Stimulated activated CD4-positive, alpha-beta T cell treated with anti-CD3 and anti-CD28 coated beads, Interleukin-1b, Interleukin-23, amount 100 ng/mL, for 4 hours (primary cell): ENCODE measurements at places on chromosomes 16 and 17.

DNA sequence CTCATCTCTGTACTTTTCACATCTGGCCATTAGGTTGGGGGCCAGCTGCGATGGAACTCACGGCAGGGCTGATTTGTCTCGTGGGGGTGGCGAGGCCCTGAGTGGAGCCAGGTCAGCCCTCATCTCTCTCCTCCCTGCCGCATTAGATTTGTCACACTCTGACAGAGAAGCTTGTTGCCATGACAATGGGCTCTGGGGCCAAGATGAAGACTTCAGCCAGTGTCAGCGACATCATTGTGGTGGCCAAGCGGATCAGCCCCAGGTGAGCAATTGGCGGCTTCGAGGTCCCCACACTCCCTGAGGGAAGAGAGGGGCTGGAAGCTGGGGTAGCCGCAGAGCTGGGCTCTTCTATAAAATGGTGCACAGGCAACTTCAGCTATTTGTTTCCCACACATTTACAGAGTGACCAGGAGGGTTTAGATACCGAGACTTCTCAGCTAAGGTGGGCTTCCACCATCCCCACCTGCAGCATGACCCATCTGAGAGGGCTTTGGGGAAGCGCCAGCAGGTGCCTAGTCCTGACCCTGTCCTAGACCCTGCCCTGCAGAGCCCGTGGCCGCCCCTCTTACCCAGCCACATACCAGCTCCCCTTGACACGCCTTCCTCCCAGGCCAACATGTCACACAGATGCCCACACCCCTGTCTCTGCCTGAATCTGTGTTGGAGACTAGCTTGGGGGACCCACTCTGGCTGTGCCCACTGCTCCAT, 8.4 kb downstream of the TMEM98 start:
- no peak for DNase-seq

DNA sequence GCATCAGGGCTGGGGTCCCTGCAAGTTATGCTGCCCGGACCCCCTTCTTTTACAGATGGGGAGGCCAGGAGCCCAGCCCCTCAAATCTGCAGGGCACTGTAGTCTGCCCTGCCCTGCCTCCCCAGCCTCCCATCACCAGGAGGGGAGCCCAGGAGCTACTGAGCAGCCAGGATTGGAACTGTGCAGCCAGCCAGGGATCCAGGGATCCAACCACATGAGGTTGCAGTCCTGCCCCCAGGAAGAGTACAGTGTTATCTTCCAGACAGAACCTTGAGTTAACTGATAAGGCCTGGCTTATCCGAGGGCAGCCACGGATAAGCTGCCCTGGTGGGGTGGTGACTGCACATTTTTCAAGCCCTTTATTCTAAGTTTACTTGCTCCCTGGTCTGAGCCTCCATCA, 11.4 kb upstream of the NDRG4 start:
- DNase-seq = no peak

GRCh38 chr16:51057969-51058337, 93.1 kb downstream of the SALL1 start:
- DNase-seq = no peak

DNA sequence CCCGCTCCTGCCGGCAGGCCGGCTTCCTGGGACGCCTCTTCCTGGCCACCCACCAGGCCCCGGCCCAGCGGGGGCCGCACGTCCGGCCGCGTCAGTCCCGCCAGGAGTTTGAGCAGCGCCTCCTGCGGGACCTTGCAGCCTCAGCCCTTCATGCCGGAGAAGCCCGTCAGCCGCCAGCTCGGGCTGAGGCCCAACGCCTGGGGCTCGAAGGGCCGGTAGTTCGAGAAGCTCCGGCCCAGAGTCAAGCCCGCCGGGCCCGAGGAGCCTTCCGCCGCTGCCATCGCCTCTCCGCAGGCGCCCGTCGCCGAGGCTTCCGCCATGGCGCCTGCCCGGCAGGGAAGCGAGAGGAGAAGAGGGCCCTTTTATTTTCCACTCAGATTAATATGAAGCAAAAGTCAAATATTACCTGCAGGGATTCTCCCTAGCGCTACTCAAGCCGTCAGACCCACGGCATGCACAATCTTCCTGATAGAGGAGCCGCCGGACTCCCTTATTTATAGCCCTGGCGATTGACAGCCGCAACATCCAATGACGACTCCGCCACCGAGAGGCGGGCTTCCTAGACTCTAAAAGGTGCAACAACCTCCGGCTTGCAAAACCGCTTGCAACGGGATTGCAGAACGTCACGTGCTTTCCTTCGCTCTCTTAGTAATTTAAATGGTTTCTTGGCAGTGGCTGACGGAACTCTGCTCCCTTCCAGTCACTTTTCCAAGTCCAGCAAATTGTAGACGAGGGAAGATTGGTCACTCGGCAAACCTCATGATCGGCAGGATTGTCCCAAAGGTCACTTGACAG, at the start of gene SEPHS2:
TSS of gene SEPHS2 (minus strand) at position 467 of the 795 bp plus-strand sequence. CDS start at position 320, 147 bp downstream.
- DNase-seq = peak; percentile 91

DNA sequence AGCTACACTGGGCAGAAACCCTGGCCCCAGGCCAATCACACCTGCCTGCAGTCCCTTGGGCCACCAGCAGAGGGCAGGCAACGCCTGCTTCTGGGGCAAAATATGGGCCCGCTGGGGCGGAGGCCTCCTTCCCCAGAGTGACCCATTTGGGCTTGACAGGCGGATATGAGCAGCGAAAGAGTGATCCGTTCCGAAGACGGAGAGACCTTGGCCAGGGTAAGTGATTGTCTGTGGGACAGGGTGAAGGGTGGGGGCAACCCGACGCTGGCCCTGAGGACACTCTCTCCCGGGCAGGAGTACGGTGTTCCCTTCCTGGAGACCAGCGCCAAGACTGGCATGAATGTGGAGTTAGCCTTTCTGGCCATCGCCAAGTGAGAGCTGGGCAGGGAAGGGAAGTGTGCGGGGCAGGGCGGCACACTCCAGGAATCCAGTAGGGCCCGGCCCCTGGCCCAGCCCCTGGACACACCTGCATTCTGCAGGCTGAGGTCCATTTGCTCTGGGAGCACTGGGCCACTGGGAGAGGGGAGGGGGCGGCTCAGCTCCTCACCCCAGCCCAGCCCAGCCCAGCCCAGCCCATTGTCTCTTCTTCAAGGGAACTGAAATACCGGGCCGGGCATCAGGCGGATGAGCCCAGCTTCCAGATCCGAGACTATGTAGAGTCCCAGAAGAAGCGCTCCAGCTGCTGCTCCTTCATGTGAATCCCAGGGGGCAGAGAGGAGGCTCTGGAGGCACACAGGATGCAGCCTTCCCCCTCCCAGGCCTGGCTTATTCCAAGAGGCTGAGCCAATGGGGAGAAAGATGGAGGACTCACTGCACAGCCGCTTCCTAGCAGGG, 3.5 kb upstream of the NHERF1 start:
- DNase-seq = peak; percentile 77

DNA sequence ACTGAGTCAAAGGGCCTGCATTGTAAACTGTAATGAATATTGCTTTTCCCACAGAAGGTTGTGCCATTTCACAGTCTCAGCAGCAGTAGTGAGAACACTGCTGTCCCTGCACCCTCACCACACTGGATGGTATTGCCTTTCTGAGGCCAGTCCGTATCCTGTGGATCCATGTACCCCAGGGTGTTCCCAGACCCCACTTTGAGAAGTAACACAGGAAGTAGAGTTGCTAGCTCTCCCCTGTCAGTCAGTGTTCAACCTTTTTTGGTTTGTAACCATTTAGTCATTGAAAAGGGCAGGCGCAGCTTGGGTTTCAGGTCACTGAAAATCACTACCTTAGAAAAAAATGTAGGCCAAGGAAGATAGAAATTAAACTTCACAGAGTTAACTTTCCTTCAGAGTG, 37.9 kb downstream of the SLFN12L start:
- DNase-seq = no peak

- DNase-seq = no peak
Measured at GRCh38 chr17:64448665-64449512, at the start of gene MILR1. Gene MILR1 (plus strand): TSS chr17:64449115. CDS start chr17:64449169, 54 bp downstream.

DNA sequence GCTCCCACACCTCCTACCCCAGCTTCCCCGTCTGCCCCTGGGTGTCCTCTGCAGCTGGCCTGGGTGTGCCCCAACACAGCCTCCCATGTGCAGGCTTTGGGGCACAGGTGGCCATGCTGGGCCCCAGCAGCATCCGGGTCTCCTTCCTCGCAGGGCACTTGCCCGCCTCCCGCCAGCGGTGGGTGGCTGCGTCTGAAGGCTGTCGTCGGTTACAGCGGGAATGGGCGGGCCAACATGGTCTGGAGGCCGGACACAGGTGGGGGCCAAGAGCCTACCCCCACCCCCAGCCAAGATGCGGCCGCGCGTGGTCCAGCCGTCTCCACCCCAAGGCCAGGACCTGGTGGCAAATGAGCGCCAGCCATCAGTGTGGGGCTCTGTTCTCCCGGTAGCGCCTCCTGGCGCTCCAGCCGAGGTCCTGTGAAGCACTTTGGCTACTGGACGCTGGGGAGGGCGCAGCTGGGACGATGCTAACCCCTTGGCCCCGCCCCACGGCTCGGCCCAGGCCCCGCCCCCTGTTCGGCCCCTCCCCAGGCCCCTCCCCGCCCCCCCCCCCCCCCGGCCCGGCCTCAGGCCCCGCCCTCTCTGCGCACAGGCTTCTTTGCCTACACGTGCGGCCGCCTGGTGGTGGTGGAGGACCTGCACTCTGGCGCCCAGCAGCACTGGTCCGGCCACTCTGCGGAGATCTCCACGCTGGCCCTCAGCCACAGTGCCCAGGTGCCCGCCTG, 7.3 kb upstream of the RHOT2 start:
- DNase-seq = peak; percentile 65

DNA sequence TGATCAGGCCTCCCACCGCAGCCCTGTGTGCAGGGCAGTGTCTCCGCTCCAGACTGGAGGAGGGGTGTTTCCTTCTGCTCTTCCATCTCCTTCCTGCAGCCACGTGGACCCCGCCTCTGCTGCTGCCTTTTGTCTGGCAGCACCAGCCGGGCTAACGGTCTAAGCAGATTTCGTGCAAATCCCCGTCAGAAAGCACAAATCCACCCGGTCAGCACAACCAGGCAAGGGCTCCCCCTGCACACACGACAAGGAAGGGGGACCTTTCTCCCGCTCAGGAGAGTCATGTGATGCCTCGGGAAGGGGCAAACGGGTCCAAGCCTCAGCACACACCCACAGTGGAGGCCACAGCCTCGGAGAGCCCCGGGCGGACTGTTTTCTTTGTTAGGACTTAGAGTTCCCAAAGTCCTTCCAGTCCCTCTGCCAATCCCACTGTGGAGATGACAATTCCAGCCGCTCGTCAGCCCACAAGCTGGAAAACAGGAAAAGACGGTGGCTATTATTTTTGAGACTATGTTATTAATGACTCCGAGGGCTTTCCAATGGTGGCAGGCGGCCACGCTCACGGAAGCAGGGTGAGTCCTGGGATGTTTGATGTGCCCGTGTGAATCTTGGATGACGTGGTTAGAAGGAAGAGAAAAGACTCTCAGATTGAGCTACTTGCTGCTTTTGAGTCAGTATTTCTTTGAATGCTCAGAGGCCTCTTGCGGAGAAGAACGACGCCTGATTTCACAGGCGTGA, 22.5 kb upstream of the MEAK7 start:
- no peak for DNase-seq

DNA sequence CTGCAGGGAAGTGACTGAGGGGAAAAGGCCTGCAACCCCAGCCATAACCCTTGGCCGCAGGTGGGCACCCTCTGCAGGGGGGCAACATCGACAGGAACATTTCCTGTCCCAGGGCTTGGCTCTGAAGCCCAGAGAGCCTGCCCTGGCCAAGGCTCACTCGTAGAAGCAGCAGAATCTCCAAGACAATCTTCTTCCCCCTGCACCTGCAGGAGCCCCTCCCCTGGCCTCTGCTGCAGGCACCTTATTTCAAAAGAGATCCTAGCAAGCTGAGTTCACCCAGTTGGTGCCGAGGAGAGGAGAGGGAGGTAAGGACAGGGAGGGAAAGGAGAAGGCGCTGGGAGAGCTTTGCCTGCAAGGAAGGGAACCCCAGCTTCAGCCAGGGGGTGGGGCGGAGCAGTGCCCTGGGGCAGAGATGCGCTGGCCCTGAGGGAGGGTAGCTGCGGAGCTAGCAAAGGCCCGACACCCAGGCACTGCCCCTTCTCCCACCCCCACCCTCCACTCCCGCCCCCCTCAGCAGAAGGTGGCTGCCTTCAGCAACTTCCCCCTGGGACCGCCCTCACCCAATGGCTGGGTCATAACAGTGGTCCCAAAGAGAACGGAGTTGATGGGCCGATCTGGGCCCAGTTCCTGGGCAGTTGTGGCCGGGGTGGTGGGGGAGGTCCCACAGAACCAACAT, 104.3 kb upstream of the TNRC6C start:
- no peak for DNase-seq

DNA sequence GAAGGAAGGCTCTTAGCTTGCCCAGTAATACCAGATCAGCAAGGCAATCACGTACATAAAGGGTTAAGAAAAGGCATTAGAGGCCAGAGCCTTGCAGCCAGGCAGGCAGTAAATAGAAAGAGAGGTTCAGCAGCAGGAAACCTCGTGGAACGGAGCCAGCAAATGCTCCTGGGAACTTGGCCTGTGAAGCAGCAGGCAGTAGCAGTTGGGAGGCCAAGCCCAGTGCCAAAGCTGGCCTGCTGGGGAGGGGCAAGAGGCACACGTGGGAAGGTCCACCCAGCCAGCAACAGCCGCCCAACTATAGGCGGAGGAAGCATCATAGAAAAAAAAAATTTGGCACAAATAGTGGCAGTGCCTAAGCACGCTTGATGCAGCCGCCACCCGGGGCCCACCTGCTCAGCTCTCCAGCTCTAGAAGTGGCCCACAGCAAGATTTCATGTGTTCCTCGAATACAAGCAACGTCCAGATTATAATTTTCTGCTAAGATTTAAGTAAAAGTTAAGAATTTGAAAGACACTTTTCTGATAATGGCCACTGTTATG, 2339.5 kb downstream of the TP53TG3F start:
- DNase-seq = no peak

- no peak for DNase-seq
Measured at GRCh38 chr16:27362570-27363245, 39.3 kb upstream of the IL21R start.

GRCh38 chr17:64399071-64399766, 8.6 kb upstream of the PECAM1 start:
- DNase-seq = no peak

DNA sequence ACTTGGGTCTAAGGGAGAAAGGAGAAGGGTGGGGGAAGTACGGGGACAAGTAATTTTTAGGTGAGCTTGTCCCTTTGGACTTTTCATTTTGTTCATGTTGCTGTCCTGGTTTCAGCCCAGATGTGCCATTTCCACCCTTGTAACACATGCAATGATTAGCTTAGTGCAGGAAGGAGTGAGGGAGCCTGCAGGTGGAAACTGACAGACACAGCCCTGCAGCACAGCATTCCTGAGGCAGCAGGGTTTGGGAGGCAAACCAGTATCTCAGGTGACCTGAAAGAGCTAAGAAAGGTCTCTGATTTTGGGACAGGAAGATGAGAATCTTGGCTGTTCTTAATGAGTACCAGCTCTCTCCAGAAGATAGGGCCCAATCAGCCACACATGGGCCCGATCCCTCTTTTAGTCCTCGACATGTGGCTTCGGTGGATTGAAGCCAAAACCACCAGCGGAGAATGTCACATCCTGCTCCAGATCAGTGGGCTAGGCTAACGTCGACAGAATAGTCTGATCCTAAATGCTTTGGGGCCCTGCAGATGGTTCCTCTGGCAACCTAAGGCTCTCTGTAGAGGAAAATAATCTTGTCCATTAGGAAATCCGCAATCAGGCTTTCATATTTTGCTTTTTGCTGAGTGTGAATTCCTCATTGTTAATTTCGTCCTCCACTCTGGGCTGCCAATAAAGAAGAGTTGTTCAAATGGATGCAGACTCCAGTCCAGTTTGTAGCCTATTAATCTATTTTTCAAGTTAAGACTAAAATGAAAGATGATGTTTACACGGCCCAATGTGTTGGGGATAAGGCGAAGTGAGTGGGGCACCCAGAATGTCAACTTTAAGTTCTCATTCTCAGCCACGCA, 3.8 kb upstream of the RNF157 start:
- no peak for DNase-seq
